Stimulated activated CD4-positive, alpha-beta T cell treated with anti-CD3 and anti-CD28 coated beads, TNF-alpha, amount 100 ng/mL, for 4 hours (primary cell): ENCODE measurements at places on chromosomes 16 and 17.

GRCh38 chr16:19046062-19046461, 21.4 kb upstream of the COQ7 start:
- no peak for DNase-seq

DNA sequence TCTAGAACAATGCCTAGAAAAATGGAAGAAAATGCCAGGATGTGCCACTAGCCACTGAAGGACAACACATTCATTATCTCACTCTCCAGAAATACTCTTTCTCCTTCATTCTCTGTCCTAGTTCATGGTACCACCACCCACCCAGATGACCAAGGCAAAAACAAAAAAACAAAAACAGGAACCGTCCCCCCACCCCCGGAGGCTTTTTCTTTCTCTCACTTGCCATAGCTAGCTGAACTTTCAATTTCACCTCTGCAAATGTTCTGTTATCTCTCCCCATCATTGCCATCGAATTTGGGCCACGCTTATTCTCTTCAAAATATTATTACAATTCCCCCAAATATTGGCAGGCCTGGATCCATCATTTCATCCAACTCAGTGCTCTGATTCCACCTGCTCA, 49.0 kb downstream of the SOX9 start:
- no peak for DNase-seq

DNA sequence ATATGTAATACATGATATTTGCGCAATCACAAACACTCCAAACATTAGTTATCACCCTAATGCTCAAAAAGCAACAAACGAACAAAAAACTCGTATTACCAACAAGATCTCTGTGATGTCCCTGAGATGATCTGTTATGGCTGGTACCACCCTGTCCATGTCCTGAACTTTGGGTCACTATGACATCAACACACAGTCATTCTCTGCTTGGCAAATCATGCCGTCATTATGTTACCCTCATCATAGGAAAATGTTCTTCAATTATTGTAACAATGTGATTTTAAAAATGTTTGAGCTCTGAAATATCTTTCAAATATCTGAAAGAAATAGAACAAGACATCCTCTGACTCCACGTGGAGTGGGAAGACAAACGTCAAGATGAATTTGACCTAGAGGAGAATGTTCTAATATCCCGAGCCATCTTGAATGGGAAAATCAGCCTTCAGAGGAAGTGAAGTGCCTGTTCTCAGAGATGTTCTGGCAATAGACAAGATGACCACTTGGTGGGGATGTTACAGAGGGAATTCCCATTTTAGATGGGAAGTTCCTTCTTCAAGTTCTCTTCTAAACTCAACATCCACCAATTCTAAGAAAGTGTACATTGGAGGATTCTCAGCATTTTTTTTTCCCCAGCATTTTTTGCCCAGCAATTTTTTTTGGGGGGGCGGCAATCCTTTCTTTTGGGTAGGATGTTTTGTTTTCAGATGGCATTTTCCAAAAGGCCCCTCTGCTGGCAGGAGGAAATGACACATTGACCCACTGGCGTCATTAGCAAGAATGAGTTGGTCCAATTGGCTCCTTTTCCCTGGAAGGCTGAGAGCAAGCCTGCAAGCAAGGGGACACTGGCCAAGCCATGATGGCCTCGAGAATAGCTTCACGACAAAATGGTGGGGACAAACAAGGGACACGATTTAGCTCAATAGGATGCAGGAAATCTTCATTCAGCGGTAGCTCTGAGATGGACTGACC, 3.7 kb upstream of the HSD17B2 start:
- DNase-seq: no peak

- no peak for DNase-seq
Observed at GRCh38 chr17:32483451-32484019, 3.3 kb upstream of the CDK5R1 start.

DNA sequence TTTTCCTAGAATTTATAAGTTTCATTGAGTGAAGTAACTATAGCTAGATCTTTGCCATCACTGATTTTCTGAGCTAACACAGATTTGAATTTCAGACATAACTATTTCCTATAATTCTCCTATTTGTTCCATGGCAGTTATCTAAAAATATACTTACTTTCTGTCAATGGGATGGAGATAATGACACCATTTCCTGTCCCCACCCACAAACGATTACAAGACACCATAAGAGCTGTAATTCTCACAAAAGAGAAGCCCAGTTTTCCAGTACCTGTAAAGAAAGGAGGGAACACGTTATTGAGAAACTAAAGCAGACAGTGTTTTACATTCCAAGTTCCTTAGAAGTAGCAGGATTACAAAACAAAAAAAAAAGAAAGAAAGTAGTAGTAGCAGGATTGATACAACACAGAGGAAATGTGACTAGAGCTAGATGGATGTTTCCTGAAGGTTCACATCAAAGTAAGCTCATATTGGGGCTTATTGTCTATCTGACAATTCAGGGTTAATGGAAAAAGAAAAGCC, 110.9 kb upstream of the TOB1 start:
- no peak for DNase-seq

GRCh38 chr16:85650844-85651628, 37.7 kb downstream of the GINS2 start:
- DNase-seq: no peak

DNA sequence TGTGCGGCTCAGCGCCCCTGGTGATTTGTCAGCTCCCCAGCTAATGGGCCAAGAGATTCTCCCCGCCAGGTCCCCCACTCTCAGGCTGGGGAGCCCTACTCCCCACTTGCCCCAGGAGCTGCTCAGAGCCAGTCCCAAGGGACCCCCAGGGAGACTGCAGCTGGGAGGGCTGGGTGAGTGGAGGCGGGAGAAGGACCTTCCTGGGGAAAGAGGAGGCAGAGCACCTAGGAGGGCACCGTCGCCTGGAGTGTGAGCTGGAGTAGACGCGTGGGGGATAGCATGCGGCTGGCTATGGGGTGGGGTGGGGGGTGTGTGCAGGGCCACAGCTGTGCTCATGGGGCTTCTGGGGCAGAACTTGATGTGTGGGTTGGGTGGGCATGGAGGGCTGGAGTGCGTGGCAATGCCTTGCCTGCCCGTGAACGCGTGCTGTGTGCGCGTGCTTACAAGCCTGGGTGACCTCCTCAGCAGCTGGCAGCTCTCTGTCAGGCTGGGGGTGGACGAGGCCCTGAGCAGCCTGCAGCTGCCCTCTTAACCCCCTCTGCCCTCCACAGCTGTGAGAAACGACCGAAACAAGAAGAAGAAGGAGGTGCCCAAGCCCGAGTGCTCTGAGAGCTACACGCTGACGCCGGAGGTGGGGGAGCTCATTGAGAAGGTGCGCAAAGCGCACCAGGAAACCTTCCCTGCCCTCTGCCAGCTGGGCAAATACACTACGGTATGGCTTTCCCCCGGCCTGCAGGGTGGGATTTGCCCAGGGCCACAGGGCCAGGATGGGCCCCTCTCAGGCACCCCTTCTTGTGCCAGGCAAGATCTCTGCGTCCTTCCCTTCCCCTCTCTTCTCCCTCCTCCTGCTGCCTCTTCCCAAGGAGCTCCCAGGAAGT, 12.9 kb downstream of the GJD3 start:
- no peak for DNase-seq

- DNase-seq: no peak
Observed at GRCh38 chr17:72353502-72353901, 232.7 kb downstream of the SOX9 start.

DNA sequence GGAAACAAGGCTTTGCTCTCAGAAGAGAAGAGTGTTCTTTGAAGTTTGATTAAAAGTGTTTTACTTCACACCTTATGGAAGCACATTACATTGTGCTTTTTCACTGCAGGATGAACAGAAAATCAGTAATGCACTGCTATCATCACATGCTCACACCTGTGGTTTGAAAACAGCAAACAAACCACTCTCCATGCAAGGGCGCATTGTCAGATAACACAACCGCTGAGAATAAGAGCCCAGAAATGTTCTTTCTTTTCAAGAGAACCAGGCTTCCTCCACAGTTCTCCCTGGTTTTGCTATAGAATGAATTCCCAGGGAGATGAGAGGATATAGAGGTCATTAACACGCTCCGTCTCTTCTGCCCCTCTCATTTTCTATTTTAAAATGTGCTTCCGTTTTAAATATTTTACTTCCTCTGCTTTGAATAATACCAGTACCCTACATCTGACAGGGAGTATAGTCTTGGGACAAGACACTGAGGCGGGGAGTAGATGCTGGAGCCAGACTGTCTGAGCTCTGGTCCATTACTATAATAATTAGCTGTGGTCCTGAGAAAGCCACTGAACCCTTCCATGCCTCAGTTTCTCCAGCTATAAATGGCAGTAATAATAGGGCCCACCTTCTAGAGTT, 71.6 kb downstream of the CDK5R1 start:
- no peak for DNase-seq

- DNase-seq: no peak
Observed at GRCh38 chr16:52471650-52472370, 75.1 kb downstream of the TOX3 start.

- no peak for DNase-seq
Observed at GRCh38 chr16:80346111-80346632, 194.6 kb upstream of the DYNLRB2 start.

- DNase-seq: no peak
Observed at GRCh38 chr17:58121925-58122324, 26.3 kb upstream of the OR4D1 start.

- DNase-seq: no peak
Observed at GRCh38 chr16:79310710-79311109, 289.8 kb downstream of the MAF start.

DNA sequence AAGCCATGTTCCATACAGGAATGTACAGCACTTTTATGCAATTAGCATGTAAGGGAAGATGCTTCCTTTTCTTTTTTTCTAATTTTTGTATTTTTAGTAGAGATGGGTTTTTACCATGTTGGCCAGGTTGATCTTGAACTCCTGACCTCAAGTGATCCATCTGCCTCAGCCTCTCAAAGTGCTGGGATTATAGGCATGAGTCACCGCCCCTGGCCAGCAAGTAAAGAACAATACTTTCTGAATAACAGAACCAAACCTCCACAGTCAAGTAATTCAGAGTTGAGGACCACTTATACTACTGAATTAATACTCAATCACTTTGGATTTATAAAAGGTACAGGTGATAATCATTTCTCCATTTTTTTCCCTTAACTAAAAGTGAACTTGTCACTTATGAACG, 13.0 kb downstream of the C16orf87 start:
- DNase-seq: no peak

DNA sequence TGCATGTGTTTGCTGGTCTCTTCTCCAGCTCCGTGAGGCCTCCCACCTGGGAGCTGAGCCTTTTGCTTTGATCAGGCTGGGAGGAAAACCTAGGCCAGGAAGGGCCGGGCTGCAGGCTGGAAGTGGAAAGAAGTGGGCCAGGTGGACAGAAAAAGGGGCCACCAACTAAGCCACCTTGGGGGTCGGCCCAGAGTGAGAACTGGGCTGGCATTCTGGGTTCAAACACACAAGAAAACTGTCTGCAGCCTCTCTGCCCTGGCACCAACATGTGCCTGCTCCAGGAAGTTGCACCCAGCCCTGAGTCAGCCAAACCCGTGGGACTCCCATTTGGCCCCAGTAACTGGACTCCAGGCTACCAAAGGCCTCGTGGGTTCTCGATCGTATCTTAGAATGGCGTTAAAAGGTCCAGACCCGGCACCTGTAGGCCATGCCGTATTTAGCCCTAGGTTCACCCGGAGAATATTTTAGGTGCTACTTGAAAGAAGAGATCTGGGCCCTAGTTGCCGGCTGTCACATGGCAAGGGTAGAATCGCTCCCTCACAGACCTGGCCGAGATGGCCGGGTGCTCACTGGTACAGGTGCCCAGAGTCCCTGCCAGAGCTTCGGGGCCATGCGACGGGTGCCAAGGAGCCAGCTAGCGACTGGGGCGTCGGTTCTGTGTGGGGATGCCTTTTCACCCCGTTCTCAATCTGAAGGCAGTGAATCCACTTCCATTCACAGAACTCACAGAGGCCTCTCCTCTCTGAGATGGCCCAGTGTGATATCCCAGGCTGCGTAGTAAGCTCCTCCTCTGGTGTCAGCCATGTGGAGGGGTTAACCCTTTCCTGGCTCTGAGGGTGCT, 236.6 kb downstream of the MRTFB start:
- DNase-seq: no peak

DNA sequence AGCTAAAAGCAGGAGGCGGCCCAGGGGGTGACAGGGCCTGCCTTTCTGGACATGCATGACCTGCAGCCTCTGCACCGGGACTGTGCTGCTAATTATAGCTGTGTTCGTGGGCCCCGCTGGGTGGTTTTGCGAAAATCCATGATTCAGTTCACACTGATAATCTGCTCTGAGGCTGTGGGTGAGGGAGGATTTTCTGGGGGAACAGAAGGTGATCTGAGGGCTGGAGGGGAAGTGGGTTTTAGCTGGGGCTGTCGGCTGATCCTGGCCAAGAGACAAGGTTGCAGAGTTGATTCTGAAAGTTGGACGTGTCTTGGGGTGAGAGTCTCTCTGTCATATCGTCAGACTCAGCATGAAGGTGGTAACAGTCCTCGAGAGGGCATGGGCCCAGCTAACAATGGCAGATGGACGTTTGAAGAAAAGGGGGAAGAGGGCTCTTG, 187.5 kb upstream of the ZNF469 start:
- no peak for DNase-seq
